ENCODE measurements at places on chromosomes 3 and 15.

GRCh38 chr15:89121414-89121813 lies 33.2 kb downstream of the ABHD2 start:
- DNase-seq, result peak; percentile 70

DNA sequence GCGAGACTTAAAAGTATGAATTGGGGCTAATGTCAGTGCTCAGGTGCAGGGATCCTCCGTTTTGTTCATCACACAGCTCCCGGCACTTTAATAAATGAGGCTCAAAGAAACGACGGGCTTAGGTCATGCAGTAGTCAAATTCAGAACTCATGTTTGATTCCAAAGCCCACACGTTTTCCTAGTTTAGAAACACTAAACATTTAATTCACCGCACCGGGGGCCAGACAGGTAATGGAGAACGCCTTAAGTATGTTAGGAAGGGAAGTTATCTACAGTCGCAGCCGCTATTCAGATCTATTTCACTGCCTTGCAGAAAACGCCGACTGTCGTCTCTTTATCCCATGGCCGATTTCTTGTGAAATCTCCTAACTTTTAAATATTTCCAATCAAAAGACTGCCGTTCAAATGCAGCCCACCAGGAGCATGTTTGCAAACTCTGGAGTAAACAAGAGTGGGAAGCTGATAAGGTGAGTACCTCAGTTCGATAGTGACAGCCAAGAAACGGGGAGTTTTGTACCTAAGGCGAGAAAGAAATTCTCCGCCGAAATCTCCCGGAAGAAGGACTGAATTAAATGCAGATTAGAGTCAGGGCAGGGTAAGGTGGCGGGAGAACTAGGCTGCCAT lies 569 bp downstream of the HIGD2B start:
- no peak for DNase-seq

DNA sequence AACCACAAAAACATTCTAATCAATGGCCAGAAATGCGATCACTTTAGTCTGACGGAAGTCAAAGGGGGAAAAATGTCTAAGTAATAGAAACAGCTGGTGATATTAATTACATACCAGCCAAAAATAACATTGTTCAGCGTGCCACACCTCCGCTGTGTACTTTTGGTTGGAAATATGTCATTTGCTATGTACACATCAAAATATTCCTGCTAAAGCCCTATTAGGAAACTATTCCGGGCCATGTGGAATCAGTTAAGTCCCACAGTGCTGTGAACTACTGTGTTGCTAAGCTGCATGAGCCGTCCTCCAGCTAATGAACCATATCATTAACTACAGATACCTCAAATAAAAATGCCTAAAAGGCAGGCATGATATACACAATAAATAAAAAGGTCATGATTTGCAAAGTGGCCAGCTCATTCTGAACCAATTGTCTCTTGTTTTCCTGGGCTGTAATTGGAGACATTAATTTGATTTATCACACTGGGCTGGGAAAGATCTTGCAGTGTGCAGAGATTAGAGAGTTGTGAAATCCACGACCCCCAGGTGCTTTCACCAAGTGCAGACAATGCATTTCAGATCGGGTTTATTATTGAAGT lies 200.5 kb upstream of the LRTM1 start:
- no peak for DNase-seq

- no peak for DNase-seq
Measured at GRCh38 chr15:98289747-98290146, 329.2 kb downstream of the ARRDC4 start.

GRCh38 chr3:15769256-15769915 lies 28.4 kb downstream of the ANKRD28 start:
- DNase-seq, result no peak

All from mucosa of descending colon (tissue), 3 donors.